Amygdala (tissue), 56 donors: ENCODE measurements at places on chromosomes 5 and 9.

DNA sequence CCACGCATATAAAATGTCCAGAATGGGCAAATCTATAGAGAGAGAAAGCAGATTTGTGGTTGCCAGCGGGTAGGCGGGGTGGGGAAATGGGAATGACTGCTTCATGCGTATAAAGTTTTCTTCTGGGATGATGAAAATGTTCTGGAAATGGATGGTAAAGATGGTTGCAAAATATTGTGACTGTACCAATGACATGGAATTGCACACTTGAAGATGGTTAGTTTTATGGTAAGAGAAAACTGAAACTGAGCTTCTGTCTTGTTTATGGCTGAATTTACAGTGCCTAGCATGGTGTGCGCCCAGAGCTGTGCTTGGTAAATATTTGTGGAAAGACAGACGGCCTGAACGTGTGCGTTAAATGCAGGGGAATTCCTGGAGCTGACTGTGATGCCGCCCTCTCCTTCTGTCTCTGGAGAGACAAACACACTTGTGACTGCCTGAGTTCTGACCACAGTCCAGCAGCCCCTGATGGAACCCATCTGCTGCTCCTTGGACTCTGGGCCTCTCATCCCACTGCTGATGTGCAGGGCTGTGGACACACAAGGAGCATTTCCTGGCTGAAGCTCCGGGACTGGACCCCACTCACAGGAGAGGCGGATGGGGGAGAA is 8.6 kb upstream of the PTGES start:
- DNase-seq = no peak

GRCh38 chr5:122743261-122743660 is 31.6 kb upstream of the SNX2 start:
- no peak for DNase-seq

DNA sequence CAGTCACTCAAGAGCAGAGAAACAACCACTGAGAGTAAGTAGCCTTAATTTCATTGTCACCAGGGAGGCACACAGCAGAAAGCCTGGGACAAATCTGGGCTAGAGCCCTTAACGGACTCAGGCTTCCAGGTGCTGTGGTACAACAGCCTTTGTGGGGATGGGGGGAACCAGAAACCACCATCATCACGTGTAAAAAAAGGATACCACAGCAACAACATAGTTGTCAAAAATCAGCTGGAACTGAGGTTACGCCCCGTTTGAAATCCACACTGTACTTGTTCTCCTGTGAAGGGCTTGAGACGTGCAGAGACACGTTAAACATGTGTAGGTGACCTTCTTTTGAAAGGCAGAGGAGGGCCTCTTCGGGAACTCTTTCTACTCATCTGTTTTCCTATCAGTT is 16.6 kb upstream of the PLPP1 start:
- no peak for DNase-seq

DNA sequence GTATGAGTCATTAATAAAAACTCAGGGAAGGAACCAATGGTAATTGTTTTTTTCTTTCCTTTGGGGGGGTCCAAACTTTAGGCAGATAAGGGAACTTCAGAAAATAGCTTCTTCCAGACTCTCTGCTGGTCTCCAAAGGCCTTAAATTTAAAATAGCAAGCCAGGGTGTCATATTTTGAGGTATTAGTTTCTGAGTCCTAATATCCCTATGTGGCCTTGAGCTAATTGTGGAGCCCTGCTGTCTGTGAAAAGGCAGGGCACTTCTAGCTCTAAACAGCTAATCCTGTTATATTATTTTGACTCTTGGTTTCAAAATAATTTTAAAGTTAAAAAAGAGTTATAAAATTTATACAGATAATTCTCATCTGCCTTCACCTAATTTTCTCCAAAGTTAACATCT is 195.7 kb upstream of the PPP1R2B start:
- DNase-seq = no peak

DNA sequence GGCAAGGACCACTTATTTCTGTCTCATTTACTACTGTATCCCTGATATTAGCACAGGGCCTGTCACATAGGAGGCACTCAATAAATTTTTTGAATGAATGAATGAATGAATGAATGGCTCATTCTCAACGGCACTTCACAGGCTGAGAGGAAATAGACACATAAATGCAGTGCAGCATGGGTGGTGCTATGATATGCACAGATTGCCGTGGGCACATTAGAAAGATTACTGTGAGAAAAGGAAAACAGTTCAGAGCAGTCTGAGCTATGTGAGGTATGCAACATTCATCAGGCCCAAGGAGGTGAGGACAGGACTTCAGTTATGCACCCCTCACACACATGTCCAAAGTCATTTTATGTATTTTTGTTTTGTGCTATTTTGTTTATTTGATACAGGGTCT is 6.4 kb upstream of the NOL6 start:
- no peak for DNase-seq

GRCh38 chr9:27540502-27540901 is 10.9 kb upstream of the MOB3B start:
- no peak for DNase-seq

- no peak for DNase-seq
Observed at GRCh38 chr9:110141227-110141793, 66.6 kb downstream of the C9orf152 start.

DNA sequence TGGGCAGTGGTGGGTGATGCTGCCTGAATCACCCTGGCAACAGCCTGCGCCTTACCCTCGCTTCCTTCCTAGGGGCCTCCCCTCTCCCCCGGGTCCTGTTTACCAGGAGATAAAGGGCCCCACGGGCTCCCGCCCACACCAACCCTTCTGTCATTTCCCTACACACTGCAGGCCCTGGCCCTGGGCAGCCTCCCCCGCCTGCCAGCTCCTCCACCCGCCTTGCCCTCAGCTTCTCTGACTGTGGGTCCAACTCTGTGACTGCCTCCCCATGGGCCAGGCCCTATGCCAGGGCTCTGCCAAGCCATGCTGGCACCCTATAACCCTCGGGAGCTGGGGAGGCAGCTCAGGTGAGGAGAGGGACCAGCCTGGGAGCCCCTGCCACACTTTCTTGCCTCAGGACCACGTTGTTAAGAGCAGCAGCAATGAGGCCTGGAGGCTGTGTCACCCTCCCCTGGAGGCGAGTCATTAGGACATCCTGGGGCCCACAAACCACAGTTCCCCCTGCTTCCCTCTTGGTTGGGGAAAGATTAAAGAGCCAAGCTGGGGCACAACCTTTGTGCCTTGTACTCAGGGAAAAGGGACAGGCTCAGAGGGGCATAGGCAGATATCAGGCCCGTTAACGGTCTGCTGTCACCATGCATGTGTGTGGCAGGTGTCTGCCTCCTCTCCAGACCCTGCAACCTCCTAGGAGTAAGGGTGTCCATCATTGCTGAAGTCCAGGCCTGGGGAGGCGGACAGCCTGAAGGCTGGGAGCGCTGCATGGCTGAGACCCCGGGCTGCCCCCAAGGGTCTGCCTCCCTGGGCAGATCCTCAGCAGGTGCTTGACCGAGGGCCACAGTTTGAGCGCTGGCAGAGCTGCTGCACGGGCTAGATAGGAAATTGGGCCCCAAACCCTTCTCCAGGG is 2.8 kb downstream of the MGAT4B start:
- DNase-seq = no peak

GRCh38 chr5:102049517-102049916 is 246.6 kb downstream of the SLCO4C1 start:
- DNase-seq = no peak

DNA sequence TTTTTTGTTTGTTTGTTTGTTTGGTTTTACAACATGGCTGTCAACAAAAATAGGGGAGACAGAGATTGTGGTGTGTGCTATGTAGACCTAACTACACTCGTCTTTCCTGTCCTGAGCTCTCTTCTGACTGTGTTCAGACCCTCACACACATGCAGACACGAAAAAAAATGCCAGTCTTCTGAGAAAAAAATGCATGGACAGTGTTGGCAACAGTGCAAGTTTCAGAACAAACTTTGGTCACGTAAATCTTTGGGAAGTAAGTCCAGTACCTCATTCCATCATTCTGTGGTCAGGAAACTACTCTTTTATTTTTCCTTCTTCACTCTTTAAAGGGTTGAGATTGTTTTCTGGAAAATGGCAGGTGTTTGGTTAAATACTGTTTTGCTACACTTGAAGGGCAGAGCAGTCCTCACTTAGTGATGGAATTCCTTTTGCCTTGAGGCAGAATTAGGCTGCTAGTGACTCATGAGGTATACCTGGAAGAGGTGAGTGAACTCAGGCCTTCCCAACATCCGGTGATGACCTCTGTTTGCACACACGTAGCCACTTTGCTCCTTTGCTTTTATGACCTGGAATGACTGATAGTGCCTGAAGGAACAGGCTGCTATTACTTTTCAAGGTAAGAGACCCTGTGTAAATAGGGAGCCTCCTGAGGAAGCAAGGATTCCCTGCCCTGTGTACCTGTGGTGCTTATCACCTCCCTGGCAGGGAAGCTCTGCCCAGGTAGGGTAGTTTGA is 81.6 kb upstream of the TNFAIP8 start:
- no peak for DNase-seq

DNA sequence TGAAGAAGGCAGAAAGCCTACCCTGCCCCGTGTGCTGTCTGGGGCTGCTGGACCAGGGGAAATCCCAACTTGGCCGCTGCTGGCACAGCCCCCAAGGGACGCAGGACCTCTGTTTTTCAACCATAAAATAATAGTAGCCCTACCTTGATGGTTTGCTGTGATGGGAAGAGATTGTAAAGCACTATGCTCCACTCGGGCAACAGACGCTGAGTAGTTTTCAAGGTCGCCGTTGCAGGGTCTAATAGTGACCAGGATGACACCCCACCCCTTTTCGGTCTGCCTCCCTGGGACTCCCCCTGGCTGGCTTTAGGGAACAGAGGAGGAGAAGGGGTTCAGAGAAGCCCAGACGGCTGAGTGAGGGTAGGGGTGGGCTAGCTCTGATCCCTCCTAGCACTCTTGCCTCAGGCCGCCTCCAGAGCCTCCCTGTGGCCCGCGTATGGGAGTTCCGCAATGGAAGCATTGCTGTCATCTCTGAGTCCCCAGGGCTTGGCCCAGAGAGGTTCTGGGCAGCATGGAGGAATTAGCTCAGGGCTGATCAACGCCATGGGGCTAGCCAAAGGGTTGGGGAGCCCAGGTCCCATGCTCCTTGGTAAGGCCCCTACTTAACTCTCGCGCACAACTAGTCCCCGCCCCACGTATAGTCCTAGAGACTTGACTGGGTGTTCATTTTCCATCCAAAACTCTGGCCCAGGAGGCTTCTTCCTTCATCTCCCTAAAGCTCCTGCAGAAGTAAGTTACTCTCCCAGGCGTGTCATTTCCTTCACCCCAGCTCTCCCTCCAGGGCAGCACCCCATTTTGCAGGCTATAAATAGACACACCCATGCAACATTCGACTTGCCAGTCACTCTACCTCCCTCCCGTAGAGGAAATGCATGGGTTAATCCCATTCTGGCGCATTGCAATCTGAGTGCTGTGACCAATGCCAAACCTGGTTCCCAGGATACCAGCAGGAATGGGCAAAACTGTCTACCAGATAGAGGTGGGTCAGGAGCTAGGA is 1.1 kb upstream of the IRF1 start:
- no peak for DNase-seq

DNA sequence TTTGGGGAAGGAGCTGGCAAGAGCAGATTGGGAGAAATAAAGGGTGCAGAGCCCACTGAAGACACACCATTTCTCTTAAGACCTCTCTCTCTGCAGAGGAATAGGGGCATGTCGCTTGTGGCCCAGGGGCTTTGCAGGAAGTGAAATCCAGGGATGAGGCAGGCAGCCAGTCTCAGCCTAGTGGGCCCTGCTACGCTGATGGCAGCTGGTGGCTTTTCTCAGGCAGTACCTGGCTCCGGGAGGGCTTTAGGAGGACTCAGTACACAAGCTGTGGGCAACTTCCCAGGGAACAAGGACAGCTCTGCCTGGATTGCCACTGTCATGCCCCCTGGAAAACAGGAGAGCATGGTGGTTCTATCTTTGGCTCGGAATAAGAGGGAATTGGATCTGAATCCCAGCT is 76.2 kb upstream of the NEURL1B start:
- DNase-seq = no peak

- DNase-seq = no peak
Observed at GRCh38 chr5:137195483-137195882, 303.6 kb downstream of the SPOCK1 start.

DNA sequence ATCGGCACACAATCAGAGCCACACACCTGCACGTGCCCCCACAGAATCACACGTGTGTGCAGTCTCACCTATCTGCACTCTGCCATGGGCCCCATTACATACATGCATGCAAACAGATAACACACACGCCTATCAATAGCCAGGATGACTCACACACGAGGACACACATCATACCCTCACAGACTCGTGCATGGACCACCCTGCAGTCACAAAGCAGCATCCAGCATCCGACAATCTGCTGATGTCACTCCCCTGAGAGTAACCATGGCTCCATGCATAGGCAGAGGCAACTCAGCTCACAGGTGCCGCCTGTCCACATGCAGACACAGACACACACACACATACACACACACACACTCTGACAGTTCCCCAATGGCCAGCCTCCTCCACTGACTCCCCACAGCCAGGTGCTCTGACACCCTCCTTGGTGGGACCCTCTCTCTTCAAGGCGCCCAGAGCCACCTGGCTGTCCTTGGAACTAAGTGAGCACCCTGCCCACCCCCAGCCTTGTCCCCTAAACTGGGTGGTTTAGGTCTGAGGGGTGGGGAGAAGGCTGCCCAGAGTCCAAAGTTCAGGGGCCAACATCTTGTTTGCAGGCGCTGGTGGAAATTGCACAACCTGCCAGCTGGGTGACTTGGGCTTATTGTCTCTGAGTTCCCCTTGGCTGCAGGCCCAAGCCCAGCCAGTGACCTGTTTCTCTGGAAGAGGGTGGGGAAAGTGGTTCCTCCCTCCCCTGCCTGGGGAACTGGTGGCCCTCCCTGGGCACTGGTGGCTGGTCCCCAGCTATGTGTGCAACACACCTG is 34.6 kb upstream of the NEK6 start:
- DNase-seq = peak; percentile 26

DNA sequence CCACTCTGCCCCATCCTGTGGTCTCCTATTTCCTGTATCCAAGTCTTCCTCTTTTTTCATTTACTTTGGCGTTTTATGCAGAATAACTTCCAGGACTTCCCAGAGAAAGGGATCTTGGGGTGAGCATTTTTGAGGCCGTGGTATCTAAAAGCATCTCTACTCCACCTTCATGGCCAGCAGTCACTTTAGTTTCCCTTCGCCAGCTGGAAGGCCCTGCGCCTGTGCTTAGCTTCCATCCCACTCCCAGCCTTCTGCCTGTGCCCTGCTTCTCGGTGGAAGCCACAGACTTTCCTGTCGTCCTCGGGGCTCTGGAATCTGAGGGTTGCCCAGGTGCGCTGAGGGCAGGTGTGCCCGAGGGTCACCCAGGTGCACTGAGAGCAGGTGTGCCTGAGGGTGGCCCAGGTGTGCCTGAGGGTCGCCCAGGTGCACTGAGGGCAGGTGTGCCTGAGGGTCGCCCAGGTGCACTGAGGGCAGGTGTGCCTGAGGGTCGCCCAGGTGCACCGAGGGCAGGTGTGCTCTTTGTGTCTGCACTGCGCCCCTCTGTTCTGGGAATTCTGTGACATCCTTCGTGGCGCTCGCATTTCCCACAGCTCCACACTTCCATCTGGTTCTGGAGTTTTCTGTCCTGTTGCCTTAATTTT is 32.4 kb upstream of the LRRC14B start:
- DNase-seq = no peak
